ENCODE measurements at places on chromosomes 7 and 10. TPM values are rescaled to one million over a fixed set of nuclear protein-coding genes. Genes with fewer than 3 reads are reported as not detected.
A peak's percentile ranks its signal among the peaks of the same experiment; 100 is the strongest.

CHAT gene
- not detected for total RNA-seq

DNA sequence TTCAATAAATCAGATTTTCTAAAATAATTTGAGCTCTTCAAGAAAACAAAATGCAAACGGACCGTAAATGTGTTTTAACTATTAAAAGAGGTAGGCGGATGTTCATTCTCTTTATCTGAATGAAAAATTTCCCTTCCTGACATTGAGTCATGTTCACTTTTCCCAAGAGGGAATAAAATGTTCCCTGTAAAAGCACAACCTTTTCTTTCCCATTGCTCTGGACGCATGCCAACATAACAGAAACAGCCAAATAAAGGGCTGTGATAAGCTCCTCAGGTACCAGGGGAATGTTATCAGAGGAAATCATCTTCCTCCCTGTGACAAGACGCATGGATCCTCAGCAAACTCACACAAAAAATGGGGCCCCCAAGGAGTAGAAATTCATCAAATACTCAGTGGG lies 251.8 kb downstream of the MTERF1 start:
- H3K27me3 ChIP-seq, result no peaks in the 10 kb centered on the region
- H3K4me1 ChIP-seq, result no peaks in the 10 kb centered on the region
- H3K4me3 ChIP-seq, result no peak overlapping the region
- no peaks in the 10 kb centered on the region for H3K36me3 ChIP-seq

DNA sequence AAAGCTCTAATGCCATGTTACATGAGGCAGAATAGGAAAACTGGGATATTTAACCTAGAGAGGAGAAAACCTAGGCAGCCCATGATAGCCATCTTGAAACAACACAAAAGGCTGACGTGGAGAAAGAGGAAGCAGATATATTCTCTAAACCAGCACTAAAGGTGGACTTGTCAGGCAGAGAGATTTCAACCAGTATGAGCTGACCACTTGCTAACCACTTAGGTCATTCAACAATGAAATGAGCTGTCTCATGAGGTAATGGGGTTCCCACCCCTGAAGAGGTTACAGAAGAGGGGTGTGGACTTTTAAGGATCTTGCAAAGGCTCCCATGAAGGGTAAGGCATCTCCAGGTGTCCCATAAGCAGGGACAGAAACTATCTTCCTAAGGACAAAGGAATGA lies 26.8 kb upstream of the EGR2 start:
- no peaks in the 10 kb centered on the region for H3K36me3 ChIP-seq
- no peak overlapping the region for H3K4me3 ChIP-seq
- H3K27ac ChIP-seq, result no peak overlapping the region
- peaks cover 16% of the 10 kb centered on the region for H3K4me1 ChIP-seq
- DNase-seq, result no peak
- H3K27me3 ChIP-seq, result peaks cover 5% of the 10 kb centered on the region

GRCh38 chr7:132394283-132395198 lies 181.7 kb downstream of the PLXNA4 start:
- DNase-seq, result peak; percentile 43
- no peak overlapping the region for H3K4me3 ChIP-seq
- peaks cover 2% of the 10 kb centered on the region for H3K27me3 ChIP-seq
- no peak overlapping the region for H3K27ac ChIP-seq
- H3K36me3 ChIP-seq, result no peaks in the 10 kb centered on the region

- H3K4me3 ChIP-seq, result no peak overlapping the region
- no peak overlapping the region for H3K27ac ChIP-seq
- no peaks in the 10 kb centered on the region for H3K27me3 ChIP-seq
- no peak for DNase-seq
- peaks cover 33% of the 10 kb centered on the region for H3K4me1 ChIP-seq
- H3K36me3 ChIP-seq, result peaks cover 10% of the 10 kb centered on the region
Observed at GRCh38 chr10:21661935-21662334, 127.9 kb downstream of the MLLT10 start.

DNA sequence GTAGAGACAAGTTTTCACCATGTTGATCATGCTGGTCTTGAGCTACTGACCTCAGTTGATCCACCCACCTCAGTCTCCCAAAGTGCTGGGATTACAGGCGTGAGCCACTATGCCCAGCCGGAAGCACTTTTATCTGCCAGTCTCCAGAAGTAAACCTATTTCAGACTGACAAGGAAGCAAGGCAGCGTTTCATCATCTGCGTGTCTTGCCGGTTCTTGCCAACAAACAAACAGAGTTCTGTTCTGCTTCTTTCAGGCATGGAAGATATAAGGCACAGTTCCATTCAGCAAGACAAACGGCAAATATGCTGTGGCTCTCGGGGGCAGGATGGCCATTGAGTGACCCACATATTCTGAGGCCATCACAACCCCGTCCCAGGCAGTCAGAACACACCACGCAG lies 15.5 kb upstream of the LARP4B start:
- no peak for DNase-seq
- H3K4me1 ChIP-seq, result peaks cover 16% of the 10 kb centered on the region
- H3K27ac ChIP-seq, result no peak overlapping the region
- H3K4me3 ChIP-seq, result no peak overlapping the region
- no peaks in the 10 kb centered on the region for H3K36me3 ChIP-seq

- DNase-seq, result no peak
- H3K27ac ChIP-seq, result no peak overlapping the region
- peaks cover 9% of the 10 kb centered on the region for H3K27me3 ChIP-seq
- H3K36me3 ChIP-seq, result no peaks in the 10 kb centered on the region
- no peaks in the 10 kb centered on the region for H3K4me1 ChIP-seq
Observed at GRCh38 chr10:126565871-126566270, 104.6 kb downstream of the C10orf90 start.

- H3K36me3 ChIP-seq, result no peaks in the 10 kb centered on the region
- DNase-seq, result no peak
- H3K4me1 ChIP-seq, result no peaks in the 10 kb centered on the region
- H3K27ac ChIP-seq, result no peak overlapping the region
- H3K27me3 ChIP-seq, result no peaks in the 10 kb centered on the region
Observed at GRCh38 chr7:120617275-120617674, 240.7 kb downstream of the TSPAN12 start.

GRCh38 chr10:90288391-90288933 lies 569.4 kb downstream of the HTR7 start:
- H3K27me3 ChIP-seq, result peaks cover 7% of the 10 kb centered on the region
- no peaks in the 10 kb centered on the region for H3K36me3 ChIP-seq
- no peaks in the 10 kb centered on the region for H3K4me1 ChIP-seq
- H3K27ac ChIP-seq, result no peak overlapping the region

- peak overlapping the region; percentile 70 for H3K27ac ChIP-seq
- DNase-seq, result no peak
- H3K36me3 ChIP-seq, result no peaks in the 10 kb centered on the region
Observed at GRCh38 chr10:110073896-110074295, 66.1 kb downstream of the ADD3 start.

- no peaks in the 10 kb centered on the region for H3K4me1 ChIP-seq
- H3K4me3 ChIP-seq, result no peak overlapping the region
- H3K36me3 ChIP-seq, result no peaks in the 10 kb centered on the region
Observed at GRCh38 chr7:148163246-148163645, 427.3 kb upstream of the C7orf33 start.

GRCh38 chr7:98984126-98984525 lies 105.8 kb downstream of the TRRAP start:
- H3K4me1 ChIP-seq, result peaks cover 2% of the 10 kb centered on the region
- H3K27ac ChIP-seq, result no peak overlapping the region
- H3K4me3 ChIP-seq, result no peak overlapping the region
- peaks cover 76% of the 10 kb centered on the region for H3K36me3 ChIP-seq

DNA sequence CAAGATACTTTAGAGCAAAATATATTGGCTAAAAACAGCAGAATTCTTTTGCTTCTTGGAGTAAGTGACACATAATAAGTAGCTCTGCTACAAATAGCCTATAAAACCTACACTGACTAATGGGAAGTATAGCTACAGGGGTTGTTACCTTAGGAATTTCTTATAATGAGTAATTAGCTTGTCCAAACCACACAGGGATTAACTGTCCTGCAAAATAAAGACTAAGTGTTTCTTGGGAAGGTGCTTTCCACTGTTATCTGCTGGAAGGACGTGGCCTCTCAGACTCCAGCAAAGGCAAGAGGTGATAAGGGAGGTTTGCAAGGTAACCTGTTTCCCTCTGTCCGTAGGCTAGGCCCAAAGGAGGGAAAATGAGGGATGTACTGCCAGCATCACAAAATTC lies 302.4 kb downstream of the DOCK4 start:
- no peaks in the 10 kb centered on the region for H3K36me3 ChIP-seq
- H3K4me3 ChIP-seq, result no peak overlapping the region
- no peaks in the 10 kb centered on the region for H3K4me1 ChIP-seq

DNA sequence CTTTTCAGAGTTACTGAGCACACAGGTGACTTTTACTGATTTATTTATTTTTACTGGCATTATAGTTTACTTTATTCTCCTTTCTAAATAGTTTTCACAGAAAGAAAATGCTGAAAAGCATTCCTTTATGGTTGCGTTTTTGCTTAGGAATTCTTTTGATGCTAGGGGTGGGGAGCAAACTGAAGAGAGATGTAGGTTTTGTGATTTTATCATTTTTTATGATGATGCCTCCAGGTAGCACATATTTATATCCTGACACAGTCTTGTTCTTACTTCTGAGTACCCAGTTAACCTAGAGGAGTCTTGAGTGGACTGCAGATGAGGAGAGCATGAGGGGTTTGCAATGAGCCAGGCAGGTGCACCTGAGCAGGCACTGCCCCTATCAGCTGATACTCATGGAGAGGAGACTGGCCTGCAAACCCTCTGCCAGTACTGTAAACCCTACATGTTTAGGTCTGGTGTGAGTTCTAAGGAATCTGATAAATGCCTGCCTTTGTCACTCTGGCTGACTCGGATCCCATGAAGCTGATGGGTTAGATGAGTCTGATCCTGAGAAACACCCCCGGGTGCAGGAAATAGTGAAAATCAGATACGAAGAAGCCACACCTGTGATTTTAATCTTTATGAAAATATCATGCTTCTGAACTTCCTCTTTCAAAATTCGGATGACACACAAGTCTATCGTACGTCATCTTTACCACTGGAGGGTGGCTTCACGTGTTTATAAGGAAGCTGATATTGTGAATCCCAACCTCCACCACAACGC lies 302.9 kb downstream of the WDR37 start:
- H3K27me3 ChIP-seq, result peaks cover 15% of the 10 kb centered on the region
- no peaks in the 10 kb centered on the region for H3K36me3 ChIP-seq
- H3K27ac ChIP-seq, result peak overlapping the region; percentile 13
- peaks cover 13% of the 10 kb centered on the region for H3K4me1 ChIP-seq

DNA sequence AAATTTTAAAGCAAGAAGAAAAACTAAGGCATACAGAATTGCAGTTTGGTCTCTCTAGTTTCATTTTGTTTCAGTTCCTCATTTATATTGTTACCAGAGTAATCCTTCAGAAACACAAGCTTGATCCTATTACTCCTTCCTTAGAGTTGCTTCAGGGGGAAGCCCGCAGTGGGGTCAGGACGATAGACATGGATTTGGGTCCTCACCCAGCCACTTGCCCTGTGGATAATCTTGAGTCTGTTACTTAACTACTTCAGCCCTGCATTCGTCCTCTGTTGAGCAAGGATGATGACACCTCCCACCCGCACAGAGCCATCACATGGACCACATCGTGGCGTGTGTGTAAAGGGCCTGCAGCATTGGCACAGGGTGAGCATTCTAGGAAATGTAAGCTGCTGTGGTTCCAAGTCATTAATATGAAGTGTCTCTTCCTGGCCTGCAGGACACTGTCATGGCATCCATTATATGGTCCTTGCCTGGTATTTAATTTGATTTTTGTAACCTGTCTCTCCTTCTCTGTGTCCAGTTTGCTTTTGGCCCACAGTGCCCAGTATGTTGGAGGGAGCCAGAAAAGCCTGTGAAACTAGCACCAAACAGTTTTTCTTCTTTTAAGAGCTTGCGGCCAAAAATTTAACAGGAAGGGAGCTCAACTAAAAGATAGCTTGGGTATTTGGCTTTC lies 111.2 kb downstream of the EEPD1 start:
- peaks cover 20% of the 10 kb centered on the region for H3K4me1 ChIP-seq
- no peak for DNase-seq
- H3K36me3 ChIP-seq, result no peaks in the 10 kb centered on the region
- H3K4me3 ChIP-seq, result no peak overlapping the region
- H3K27ac ChIP-seq, result no peak overlapping the region
- H3K27me3 ChIP-seq, result no peaks in the 10 kb centered on the region

All from activated naive CD4-positive, alpha-beta T cell treated with anti-CD3 and anti-CD28 coated beads for 36 hours (primary cell).